ENCODE measurements at places on chromosomes 3 and 15.

DNA sequence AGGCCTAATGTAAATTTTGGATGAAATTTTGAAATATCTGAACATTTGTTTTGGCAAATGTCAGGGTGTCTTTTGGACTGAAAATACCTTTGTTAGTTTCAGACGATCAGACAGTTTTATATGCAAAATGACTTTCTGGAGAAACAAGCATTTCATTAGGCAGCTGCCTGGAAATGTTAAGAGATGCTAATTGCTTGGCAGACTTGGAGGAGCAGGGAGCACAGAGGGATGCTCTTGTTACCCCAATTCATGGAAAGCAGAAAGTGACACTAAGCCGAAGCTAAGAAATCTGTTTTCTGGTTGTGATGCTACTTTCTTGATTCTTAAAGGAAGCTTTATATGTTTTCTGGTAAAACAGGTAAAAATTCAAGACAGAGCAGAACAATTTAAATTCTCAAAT lies 204.3 kb upstream of the GBE1 start:
- DNase-seq, result no peak

DNA sequence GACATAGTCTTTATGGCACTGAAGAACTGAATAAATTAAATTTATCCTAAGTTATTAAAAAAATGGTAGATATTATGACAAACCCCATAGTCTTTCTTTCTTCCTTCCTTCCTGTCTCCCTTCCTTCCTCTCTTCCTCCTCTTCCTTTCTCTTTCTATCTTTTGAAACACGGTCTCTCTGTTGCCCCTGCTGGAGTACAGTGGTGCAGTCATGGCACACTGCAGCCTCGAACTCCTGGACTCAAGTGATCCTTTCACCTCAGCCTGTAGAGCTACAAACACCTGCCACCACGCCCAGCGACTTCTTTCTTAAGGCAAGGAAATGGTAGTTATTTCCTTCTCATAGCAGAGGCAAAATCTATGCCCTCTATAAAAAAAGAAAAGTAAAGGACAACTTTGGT lies 354.6 kb downstream of the GAP43 start:
- no peak for DNase-seq

- no peak for DNase-seq
Observed at GRCh38 chr3:140726066-140726465, 48.2 kb downstream of the TRIM42 start.

DNA sequence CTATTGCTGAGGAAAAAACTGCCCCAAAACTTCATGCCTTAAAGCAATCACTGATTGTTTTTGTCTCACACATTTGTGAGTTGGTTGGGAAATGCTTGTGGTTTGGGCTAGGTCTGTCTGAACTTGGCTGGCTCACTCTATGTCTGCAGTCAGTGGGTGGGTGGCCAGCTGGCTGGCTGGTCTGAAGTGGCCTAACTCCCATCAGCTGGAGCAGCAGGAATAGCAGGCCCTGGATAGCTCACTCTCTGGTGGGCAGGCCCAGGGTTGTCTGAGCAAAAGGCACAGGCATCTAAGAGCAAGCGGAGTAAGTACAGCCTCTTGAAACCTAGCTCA lies 37.7 kb upstream of the PRR20G start:
- no peak for DNase-seq

DNA sequence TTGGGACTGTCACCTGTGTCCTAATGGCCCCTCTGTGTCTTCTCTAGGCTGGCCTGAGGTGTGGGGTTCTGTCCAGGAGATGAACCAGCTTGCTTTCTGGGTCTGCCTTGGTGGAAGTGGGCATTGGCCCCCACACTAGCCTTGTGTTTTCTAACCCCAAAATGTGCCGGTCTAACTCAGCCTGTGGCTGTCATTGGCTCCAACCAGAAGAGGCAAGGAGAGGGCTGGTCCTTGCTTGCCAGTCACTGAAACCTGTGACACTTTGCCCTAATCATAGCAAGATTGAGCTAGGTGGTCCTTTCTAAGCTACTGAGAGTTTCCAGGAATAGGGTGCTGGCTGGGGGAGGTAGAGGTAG lies 2.2 kb downstream of the C15orf39 start:
- no peak for DNase-seq

Measured in NCI-H187 treated with DMSO at 0.1 percent for 48 hours (cell line).